AG10803 (cell line): ENCODE measurements at places on chromosomes 11 and 22.

- peak; percentile 46 for DNase-seq
These were observed 37.3 kb upstream of the SLC22A12 start for GRCh38 chr11:64553554-64554201.

DNA sequence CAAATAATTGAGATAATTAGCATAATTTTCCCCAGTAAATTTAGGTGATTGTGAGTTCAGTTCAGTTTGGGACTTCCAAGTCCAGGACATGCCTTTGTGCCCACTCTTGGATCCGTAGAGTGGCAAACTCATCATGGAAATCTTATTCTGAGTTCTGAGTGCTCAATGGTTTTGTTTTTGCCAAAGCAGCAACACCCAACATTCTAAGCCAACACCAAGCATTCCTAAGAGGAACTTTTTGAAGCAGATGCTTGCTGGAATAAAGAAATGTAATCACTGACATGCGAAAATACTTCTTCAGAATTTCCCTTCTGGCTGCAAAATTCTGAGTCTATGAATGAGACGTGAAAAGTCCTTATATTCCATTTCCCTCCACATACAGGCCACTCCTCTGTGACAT lies 10.4 kb downstream of the MMP27 start:
- DNase-seq = no peak

DNA sequence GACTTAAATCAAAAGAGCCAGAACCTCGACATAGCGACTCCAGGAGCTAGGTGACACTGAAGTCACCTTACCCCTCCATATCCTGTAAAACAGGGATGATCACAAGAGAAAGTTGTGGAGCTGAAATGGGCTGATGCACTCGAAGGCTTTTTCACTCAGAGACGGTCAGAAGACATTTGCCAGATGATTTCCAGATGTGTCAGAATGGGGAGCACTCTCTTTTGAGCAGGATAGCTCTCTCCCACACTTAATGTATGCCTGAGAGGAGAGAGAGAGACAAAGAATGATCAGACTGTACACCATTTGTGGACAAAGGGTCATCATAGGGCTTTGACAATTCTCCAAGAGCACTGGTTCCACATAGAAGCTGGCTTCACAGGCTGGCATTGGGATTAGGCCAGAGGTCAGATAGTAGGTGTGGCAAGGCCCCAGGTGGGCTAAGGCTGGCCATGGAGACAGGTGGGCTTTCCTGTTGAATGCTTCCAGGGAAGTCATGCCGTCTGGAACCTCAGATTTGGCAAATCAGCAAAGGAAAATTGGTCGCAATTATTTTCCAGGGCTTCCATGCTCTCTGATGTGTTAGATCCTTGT lies 42.3 kb upstream of the ETS1 start:
- DNase-seq = peak; percentile 8

GRCh38 chr11:8661001-8661795 lies 21.3 kb downstream of the TRIM66 start:
- DNase-seq = no peak

DNA sequence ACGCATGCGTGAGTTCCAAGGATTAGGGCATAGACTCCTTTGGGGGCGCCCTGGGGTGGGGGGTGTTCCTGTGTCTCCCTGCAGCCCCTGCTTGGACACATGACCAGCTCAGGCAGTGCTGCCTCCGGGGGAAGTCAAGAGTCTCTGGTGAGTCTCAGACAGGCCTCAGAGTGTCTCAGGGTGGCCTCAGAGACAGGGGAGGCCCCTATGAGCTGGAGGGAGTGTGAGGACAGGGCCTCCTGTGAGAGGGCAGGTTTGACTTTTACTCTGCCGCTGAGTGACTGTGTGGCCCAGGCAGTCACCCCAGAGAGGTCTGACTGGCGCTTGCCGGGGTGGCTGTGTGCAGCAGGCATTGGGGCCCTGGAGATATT lies 41.2 kb upstream of the KCNQ1OT1 start:
- no peak for DNase-seq

- DNase-seq = no peak
These were observed 49.0 kb upstream of the BMAL1 start for GRCh38 chr11:13228572-13228971.

GRCh38 chr11:29119116-29119515 lies 897.7 kb downstream of the KCNA4 start:
- DNase-seq = no peak

GRCh38 chr11:110757066-110757465 lies 44.8 kb upstream of the ARHGAP20 start:
- DNase-seq = no peak

- DNase-seq = no peak
These were observed 63.6 kb downstream of the CD82 start for GRCh38 chr11:44628730-44629700.

- peak; percentile 25 for DNase-seq
These were observed 2.3 kb downstream of the RASL10A start for GRCh38 chr22:29313126-29313575.

GRCh38 chr11:46210133-46210636 lies 67.3 kb upstream of the CREB3L1 start:
- peak; percentile 75 for DNase-seq

DNA sequence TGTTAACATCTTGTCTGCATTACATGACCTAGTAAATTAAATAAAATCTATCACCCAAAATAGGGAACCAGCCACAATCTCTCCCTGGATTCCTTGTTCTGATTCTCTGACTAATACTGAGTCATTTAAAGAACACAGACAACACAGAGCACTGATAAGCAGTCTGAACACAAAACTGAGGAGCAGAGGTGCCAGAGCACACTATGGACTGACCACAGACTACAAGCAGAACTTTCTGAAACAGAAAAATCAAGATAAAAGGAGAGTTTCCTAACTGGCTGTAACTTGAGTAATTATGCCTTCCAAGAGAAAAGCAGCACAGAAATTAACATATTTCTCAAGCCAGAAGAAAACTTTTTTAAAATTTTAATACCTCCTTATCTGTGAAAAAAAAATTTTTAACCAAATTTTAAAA lies 128.8 kb downstream of the SGSM3 start:
- peak; percentile 97 for DNase-seq

- DNase-seq = peak; percentile 2
These were observed 369 bp downstream of the DHCR7 start for GRCh38 chr11:71447791-71448256.

- DNase-seq = no peak
These were observed 83.9 kb upstream of the USP47 start for GRCh38 chr11:11757909-11758308.

- DNase-seq = no peak
These were observed 19.5 kb upstream of the SCGB1A1 start for GRCh38 chr11:62399172-62399877.

- no peak for DNase-seq
These were observed 52.4 kb downstream of the DSCAML1 start for GRCh38 chr11:117744471-117745150.

- DNase-seq = no peak
These were observed 20.6 kb downstream of the BCR start for GRCh38 chr22:23200898-23201297.

GRCh38 chr11:77259641-77260040 lies 41.8 kb downstream of the GDPD4 start:
- peak; percentile 27 for DNase-seq

DNA sequence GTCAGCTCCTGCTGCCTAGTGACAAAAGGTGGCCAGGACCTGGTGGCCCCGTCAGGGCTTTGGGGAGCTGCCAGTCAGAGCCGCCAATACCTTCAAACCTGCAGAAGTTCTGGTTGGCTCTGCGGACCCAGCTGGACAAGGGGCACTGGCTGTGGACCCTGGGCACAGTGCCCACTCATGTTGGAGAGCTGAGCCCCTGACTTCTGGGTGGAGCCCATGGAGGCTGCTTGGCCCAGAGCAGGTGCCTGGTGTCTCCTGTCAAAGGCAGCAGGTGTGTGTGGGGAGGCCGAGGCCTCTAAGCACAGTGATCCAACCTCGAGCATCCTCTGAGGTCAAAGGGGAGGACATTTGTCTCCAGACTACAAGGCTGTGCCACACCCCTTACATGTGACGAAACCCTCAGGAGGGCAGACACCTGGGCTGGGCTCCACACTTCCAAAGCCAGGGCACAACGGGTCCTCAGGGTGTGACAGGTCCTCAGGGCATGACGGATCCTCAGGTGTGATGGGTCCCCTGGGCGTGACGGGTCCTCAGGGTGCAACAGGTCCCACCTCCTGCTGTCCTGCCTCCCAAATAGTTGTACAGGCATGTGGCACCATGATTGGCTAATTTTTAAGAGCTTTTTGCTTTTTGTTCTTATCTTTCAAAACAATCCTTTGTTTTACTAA lies 37.0 kb downstream of the MUC2 start:
- DNase-seq = no peak

GRCh38 chr22:22431271-22432220 lies 77.0 kb downstream of the ZNF280B start:
- DNase-seq = peak; percentile 49

DNA sequence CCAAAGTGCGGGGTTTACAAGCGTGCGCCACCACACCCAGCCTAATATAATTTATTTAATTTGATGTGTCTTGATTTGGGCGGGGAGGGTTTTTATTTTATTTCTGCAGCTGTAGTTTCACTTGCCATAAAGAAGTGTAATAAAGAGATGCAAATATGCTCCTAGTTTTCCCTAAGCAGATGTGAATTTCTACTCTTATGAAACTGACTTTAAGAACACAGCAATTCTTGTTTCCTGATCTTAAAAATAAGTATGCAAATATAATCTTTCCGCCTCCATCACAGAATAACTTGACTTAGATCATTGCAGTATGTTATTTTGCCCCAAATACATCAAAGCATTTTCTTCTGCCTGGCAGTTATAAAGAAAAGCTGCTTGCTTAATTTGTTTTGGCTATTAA lies 4.4 kb downstream of the SPCS2 start:
- no peak for DNase-seq

- no peak for DNase-seq
These were observed 17.0 kb upstream of the DNAJB7 start for GRCh38 chr22:40878922-40879321.

GRCh38 chr22:44259366-44260215 lies 53.2 kb downstream of the SHISAL1 start:
- no peak for DNase-seq

DNA sequence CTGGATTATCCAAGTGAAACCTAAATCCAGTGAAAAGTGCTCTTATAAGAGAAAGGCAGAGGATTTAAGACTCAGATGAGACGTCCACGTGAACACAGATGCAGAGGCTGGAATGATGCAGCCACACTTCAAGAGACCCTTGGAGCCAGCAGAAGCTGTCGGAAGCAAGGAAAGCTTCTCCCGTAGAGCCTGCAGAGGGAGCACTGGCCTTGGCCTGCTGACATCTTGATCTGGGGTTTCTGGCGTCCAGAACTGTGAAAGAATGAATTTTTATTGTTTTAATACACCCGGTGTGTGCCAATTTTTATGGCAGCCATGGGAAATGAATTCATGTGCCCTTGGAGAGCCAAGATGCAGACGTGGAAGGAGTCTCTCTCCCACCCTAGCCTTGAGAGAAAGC lies 407.0 kb upstream of the B3GAT1 start:
- no peak for DNase-seq

DNA sequence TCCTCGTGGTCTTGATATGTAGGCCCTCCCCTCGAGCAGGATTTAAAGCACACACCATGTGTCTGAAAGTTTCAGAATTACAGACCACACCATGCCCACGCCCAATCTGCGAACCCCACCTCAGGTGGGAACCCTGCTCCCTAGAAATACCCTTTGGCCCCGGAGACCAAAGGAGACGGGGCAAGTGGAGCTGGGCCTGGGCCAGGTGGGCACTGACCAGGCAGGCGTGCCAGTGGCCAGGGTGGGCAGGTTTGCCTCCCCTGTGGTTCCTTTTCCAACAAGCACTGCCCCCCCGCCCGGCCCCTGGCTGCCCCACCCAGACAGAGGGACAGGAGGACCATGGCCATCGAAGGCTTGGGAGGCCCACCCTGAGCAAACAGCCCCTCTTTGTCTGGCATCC lies 400.4 kb downstream of the TBC1D22A start:
- DNase-seq = no peak

DNA sequence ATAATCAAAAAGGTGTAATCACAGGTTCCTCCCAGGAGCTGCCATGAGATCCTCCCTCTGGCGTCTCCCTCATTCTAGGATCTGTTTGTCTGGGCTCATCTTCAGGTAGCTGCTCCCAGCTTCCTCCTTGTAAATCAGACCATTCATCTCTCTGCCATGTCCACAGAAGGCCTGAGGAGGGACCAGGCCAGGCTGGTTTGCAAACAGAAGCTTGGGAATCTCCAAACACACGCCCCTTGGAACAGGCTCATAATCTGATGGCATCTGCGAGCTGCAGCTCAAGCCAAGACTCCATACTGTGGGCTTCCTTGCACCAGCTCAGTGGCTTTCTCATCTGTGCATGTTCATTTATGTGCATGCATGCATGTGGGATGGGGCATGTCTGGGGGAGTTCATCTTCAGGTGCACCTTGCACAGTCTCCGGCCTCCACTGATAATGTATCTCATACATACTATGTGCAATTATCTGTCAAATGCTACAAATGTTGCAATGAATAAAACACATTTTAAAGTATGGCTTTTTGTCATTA lies 134.9 kb downstream of the NXPE2 start:
- DNase-seq = no peak

DNA sequence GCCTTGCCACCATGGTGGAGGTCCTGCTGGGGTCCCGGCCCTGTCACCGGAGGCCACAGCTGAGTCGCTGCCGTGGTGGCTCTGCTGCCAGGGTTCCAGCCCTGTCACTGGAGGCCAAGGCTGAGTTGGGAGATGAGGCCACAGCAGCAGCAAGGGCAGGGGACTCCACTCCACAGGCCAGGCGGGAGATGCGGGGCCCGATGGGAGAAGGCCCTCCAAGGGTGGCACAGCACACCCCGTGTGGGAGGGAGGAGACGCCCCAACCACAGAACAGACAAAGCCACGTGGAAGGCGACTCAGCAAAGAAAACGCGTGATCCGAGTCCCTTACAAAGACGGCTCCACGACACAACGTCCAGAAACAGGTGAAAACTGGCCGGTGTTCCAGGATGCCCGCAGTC lies 159.3 kb downstream of the BRD1 start:
- DNase-seq = no peak

DNA sequence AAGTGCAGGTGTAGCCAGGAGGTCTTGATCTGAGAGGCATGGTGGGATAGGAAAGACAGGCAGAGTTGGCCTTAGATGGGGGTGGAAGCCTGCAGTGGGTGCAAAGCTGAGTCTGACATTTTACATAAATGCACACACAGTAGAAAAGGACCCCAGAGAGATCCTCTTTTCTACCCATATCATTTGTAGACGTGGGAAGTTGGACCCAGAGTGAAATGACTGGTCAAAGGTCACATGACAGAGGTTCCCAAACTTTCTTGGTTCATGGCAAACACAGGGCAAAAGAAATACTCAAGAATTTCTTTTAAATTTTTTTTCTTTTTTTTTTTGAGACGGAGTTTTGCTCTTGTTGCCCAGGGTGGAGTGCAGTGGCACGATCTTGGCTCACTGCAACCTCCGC lies 6.2 kb upstream of the FOXRED2 start:
- DNase-seq = no peak
